ENCODE measurements at places on chromosomes 5 and 9. TPM values are rescaled to one million over a fixed set of nuclear protein-coding genes. Genes with fewer than 3 reads are reported as not detected.

ANXA2R gene
- total RNA-seq: 7.7 TPM

SLC34A1 gene
- total RNA-seq: not detected

CER1 gene
- not detected for total RNA-seq

PCDHGB6 gene
- total RNA-seq: 2.9 TPM

REEP2 gene
- total RNA-seq: 0.68 TPM

HACD4 gene
- total RNA-seq: 0.51 TPM

AQP7 gene
- not detected for total RNA-seq

NAA35 gene
- 31.4 TPM for total RNA-seq

ELAVL2 gene
- total RNA-seq: 0.47 TPM

Measured in dermis blood vessel endothelial cell (primary cell).